ENCODE measurements at places on chromosomes 16 and 17.
A peak's percentile ranks its signal among the peaks of the same experiment; 100 is the strongest.

- no peaks in the 10 kb centered on the region for H3K36me3 ChIP-seq
- DNase-seq, result no peak
- H3K4me1 ChIP-seq, result peaks cover 5% of the 10 kb centered on the region
- H3K27me3 ChIP-seq, result peaks cover 74% of the 10 kb centered on the region
- no peak overlapping the region for H3K27ac ChIP-seq
- no peak overlapping the region for H3K4me3 ChIP-seq
Observed at GRCh38 chr17:61420745-61421398, 21.2 kb downstream of the TBX2 start.

DNA sequence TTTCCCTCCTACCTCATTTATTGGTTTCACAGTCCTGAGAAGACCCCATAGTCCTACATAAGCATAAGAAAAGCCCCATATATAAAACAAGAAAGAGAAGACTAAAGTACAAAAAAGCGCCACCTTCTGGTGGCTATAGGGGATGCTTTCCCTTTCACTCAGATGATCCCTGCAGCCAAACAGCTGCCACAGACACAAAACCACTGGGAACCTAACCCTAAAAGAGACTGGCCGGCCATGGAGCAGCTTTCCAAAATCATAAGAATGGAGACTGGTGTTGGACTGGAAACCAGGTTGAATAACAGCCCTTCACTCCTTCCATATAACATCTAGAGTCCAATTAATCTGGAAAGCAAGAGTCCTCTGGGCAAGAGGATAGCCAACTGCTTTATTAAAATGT lies 11.4 kb downstream of the DYNC1LI2 start:
- peaks cover 9% of the 10 kb centered on the region for H3K4me1 ChIP-seq
- H3K27ac ChIP-seq, result no peak overlapping the region
- H3K4me3 ChIP-seq, result no peak overlapping the region
- H3K36me3 ChIP-seq, result peaks cover 32% of the 10 kb centered on the region

DNA sequence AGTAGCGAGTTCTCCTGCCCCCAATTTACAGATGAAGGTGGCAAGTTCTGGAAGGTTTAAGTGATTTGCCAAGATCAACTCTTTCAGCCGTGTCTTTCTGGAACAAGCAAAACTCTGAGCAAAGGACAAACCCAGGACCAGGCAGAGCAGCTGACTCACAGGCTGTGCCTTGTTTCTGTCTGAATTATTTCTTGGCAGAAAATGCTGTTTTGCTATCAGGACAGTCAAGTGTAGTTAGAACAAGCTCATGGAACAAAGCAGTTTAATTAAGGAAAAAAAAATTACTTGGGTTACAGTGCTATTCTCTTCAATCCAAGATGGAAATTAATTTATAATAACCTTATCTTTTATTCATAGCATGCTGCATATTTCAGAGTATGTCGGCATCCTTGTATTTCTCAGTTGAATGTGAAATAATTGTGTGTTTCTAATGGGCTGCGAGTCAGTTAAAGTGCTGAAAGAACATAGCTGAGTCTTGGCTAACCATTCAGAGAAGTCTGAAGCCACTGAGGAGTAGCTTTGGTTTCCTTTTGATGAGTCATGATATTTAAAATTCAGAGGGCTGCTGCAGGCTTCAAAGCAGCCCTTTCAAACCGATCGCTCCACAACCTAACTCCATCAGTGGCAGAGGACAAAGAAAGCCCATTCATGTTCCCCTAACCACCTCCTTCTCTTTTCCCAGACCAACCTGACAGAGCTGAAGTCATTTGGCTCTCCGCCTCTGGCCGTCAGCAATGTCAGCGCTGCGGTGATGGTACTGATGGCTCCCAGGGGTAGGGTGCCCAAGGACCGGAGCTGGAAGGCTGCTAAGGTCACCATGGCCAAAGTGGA lies 143.7 kb downstream of the ZNF18 start:
- no peaks in the 10 kb centered on the region for H3K36me3 ChIP-seq
- H3K4me3 ChIP-seq, result no peak overlapping the region
- no peak for DNase-seq
- H3K27me3 ChIP-seq, result no peaks in the 10 kb centered on the region
- H3K4me1 ChIP-seq, result no peaks in the 10 kb centered on the region
- no peak overlapping the region for H3K27ac ChIP-seq

DNA sequence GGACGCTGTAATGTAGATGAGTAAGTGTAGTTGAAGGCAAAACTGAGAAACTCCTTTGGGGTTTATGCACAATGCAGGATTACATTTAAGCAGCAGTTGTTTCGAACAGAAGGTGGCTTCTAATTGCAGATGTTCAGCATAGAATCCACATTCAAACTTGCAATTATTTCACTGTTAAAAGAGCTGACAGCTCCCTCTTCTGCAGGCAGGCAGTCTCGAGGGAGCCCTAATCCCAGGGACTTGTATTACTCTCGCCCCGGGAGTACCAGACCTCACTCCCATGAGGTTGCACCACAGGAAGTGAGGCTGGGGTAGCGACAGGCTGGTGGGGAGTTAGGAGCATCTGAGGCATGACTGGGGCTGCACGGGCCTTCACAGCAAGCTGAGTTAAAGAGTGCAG lies 484.3 kb upstream of the EEF2KMT start:
- no peaks in the 10 kb centered on the region for H3K27me3 ChIP-seq
- no peaks in the 10 kb centered on the region for H3K4me1 ChIP-seq
- no peaks in the 10 kb centered on the region for H3K36me3 ChIP-seq
- no peak overlapping the region for H3K4me3 ChIP-seq

- H3K27ac ChIP-seq, result no peak overlapping the region
- no peaks in the 10 kb centered on the region for H3K36me3 ChIP-seq
Observed at GRCh38 chr16:80166082-80166481, 374.7 kb upstream of the DYNLRB2 start.

DNA sequence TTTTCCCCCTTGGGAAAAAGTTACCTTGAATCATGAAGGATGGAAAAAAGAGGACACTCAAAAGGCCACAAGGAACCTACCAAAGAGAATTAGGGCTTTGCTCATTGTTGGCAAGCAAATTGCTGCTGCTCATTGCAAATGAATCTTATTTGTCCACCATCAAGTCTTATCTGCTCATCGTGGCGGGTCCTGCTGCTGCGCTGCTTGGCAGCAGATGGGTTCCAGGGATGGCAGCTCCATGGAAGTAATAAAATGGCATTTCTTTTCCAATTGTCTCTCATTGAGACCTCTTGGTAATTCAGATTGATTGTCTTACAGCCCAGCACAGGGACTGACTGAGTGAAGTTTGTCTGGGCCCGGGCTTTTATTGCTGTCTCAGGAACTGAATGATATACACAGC lies 118.7 kb downstream of the MRM1 start:
- no peak for DNase-seq
- no peak overlapping the region for H3K4me3 ChIP-seq
- H3K27me3 ChIP-seq, result peaks cover 7% of the 10 kb centered on the region
- H3K27ac ChIP-seq, result no peak overlapping the region

DNA sequence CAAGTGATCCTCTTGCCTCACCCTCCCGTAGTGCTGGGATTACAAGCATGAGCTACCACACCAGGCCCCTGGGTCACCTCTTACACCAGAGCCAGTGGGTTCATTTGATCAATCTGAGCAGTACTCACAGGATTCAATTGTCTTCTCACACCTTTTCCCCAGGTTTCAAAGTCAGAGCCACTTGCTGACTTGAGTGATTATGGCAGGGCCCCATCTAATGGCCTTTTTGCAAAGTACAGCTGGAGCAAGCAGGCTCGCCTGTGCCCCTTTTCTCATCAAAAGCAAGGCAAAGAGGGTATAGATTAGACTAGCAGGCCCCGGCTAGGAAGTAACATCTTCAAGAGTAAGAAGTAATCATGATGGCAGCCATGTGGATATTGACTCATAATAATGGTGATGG lies 114.8 kb upstream of the NOL11 start:
- DNase-seq, result peak; percentile 12
- H3K36me3 ChIP-seq, result peaks cover 3% of the 10 kb centered on the region
- peak overlapping the region; percentile 53 for H3K27ac ChIP-seq
- peaks cover 4% of the 10 kb centered on the region for H3K4me1 ChIP-seq
- H3K27me3 ChIP-seq, result no peaks in the 10 kb centered on the region

- no peaks in the 10 kb centered on the region for H3K36me3 ChIP-seq
- no peak for DNase-seq
- H3K27ac ChIP-seq, result no peak overlapping the region
Observed at GRCh38 chr16:88393034-88393433, 10.3 kb downstream of the ZNF469 start.

GRCh38 chr16:28309811-28310311 lies 17.5 kb downstream of the SBK1 start:
- peaks cover 5% of the 10 kb centered on the region for H3K27me3 ChIP-seq
- no peaks in the 10 kb centered on the region for H3K36me3 ChIP-seq
- no peak overlapping the region for H3K27ac ChIP-seq
- DNase-seq, result peak; percentile 43
- H3K4me3 ChIP-seq, result no peak overlapping the region

- H3K4me1 ChIP-seq, result peaks cover 11% of the 10 kb centered on the region
- peaks cover 25% of the 10 kb centered on the region for H3K27me3 ChIP-seq
- H3K4me3 ChIP-seq, result no peak within 1 kb of the TSS
- H3K27ac ChIP-seq, result no peak within 1 kb of the TSS
- no peak for DNase-seq
Observed at GRCh38 chr17:40501499-40501911, at the start of gene TNS4. Gene TNS4 (minus strand): TSS chr17:40501623. CDS start chr17:40496425, 5,198 bp downstream.

GRCh38 chr16:11495066-11495407 lies 91.7 kb downstream of the LITAF start:
- H3K27me3 ChIP-seq, result no peaks in the 10 kb centered on the region
- peaks cover 41% of the 10 kb centered on the region for H3K4me1 ChIP-seq
- H3K27ac ChIP-seq, result no peak overlapping the region
- no peak overlapping the region for H3K4me3 ChIP-seq

DNA sequence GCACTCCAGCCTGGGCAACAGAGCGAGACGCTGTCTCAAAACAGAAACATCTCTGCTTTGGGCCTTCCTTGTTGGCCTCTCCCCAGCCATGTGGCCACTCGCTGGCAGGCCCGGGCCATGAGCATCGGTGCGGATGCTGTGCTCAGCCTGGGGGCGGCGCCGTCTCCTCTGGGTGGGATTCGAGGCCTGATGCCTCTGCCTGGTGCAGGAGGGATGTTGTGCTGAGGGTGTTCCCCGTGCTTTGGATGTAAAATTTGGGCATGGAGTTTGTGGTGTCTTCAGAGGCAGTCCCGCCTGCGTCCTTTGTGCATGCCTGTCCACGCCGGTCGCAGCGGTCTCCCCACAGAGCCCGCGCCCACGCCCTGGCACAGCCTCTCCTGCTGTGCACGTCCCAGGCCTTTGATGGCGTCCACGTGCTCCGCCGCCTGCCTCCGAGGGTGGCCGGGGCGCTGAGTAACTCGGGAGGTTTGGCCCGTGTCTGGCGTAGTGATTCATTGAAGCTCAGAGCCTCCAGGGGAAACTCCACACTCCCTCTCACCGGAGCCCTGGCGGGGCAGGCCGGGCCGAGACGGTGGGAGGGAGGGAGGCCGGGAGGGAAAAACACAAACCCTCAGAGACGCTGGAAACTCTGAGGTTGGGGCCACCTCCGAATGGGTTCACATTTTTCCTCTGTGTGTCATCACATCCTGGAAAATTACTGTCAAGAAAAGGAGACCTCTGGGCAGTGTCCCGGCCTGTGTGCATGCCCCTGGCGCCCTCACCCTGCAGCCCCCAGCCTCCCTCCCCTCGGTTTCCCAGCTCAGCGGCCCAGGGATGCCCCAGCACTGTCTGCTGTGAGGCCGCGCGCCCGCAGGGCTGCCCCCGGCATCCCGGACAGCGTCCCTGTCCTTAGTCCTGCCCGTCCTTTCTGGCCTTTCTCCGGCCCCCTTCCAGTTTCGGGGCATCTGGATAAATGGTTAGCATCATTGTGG lies 19.0 kb downstream of the CENPX start:
- peaks cover 5% of the 10 kb centered on the region for H3K36me3 ChIP-seq
- H3K4me3 ChIP-seq, result no peak overlapping the region
- H3K27me3 ChIP-seq, result no peaks in the 10 kb centered on the region
- no peak overlapping the region for H3K27ac ChIP-seq
- H3K4me1 ChIP-seq, result peaks cover 6% of the 10 kb centered on the region

DNA sequence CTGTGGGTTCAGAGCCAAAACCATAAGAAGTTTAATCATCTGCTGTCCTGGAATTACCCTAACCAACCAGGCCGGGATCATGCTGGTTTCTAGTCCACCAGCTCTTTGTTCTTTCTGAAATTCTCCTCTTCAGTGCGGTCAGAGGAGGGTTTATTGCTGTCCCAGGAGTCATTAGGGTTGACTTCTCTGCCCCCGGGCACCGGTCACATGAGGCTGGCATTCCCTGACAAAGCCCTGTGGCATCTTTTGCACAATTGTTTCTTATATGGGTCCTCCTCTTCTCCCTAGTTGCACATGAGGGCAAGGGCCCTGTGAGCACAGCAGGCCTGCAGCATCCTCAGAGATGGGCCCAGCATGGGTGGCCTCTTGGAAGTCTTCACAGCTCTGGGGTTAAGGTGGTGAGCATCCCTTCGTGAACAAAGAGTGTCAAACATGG lies 243.9 kb downstream of the IRF8 start:
- no peak overlapping the region for H3K4me3 ChIP-seq
- H3K27ac ChIP-seq, result no peak overlapping the region
- H3K27me3 ChIP-seq, result peaks cover 19% of the 10 kb centered on the region
- H3K36me3 ChIP-seq, result no peaks in the 10 kb centered on the region
- no peaks in the 10 kb centered on the region for H3K4me1 ChIP-seq

DNA sequence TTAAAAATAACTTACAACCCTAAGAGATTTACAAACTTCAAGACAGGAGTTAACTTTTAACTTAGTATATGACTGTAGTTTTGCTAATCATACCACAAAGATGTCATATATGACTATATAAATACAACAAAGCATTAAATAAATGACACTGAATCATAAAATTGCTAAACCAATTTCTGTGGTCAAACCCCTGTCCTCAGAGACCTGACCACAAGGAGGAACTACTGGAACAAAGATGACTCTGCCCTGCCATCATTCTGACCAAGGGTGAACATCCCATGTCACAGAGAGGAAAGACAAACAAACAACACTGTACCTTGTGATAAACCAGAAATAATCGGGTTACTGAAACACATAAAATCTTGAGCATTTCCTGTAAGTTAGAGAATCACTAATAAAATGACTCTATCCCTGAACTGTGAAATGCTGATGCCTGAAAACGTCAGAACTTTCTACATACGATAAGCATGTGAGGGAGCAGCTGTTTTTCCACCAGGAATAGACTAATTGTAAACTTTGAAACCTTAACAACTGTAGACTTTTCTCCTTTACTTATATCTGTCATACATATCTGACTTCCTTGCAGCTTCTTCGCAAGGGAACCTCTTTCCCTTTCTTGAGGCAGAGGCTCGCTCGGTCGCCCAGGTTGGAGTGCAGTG lies 47.9 kb downstream of the WDR59 start:
- H3K4me1 ChIP-seq, result peaks cover 5% of the 10 kb centered on the region
- peak; percentile 51 for DNase-seq
- no peaks in the 10 kb centered on the region for H3K27me3 ChIP-seq
- no peak overlapping the region for H3K27ac ChIP-seq
- no peak overlapping the region for H3K4me3 ChIP-seq
- peaks cover 42% of the 10 kb centered on the region for H3K36me3 ChIP-seq

GRCh38 chr16:17116595-17117322 lies 354.0 kb downstream of the XYLT1 start:
- H3K27me3 ChIP-seq, result no peaks in the 10 kb centered on the region
- H3K27ac ChIP-seq, result peak overlapping the region; percentile 85
- H3K4me3 ChIP-seq, result no peak overlapping the region
- no peaks in the 10 kb centered on the region for H3K4me1 ChIP-seq
